Vagina (tissue), 2 donors: ENCODE measurements at places on chromosomes 3 and 15.

GRCh38 chr3:160537729-160538128 is 27.6 kb downstream of the KPNA4 start:
- no peak for DNase-seq

DNA sequence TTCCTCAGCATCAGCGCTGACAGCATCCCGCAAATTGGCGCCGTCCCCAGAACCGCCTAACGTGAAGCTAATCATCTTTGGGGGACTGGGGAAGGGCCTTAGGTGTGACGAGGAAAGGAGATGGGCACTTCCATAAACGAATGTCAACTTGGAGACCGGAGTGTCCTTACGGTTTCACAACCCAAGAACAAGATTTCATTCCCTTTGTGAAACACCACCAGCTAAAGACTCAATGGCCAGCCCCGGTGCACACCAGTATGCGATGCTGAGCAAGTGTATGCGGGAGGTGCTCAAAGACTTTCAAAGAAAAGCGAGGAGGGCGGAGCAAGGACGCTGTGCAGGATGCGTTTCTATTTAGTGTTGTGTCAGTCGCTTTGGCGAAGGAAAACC is 759 bp upstream of the TTBK2 start:
- DNase-seq: no peak

GRCh38 chr3:169624533-169624972 is 39.0 kb downstream of the MECOM start:
- DNase-seq: no peak

GRCh38 chr15:100131321-100132224 is 210.2 kb downstream of the ADAMTS17 start:
- no peak for DNase-seq

- no peak for DNase-seq
These were observed 26.7 kb downstream of the SLC6A1 start for GRCh38 chr3:11019116-11019819.

DNA sequence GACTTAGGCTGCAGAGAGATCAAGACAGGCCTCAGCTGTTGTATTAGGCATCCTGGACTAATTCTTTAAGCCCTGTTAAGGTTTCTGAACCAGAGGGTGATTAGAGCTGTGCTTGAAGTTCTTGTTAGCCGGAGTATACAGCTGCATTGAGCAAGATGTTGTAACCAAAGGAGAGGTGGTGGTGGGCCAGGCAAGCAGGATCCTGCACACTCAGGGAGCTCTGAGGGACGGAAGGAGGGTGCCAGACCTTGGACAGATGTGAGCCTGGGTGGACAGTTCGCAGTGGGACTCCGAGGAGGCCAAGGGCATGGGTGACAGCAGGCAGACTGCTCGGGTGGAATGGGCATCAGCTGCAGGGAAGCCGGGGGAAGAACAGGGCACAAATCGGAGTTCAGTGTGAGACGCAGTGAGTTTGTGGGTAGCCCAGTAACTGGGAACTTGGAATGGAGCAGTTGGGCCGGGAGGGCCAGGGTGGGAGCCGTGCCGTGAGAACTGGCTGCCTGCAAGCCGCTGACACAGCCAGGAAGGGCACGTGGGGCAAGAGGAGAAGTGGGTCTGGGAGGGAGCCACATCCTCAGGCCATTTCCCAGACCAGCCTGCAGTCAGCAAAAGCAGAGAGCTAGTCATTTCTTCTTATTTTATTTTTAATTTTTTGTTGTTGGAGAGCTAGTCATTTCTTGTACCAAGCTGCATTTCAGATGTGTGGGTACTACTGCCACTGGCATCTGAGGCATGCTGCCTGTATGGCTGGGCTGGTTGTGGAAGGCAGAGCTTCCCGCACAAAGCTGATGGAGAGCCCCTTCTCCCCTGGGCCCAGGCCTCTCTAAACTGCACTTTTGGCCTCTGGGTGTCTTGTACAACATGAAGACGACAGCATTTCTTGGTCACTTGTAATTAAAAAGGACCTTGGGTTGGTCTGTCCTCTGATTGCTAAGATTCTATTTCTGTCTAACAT is 61.0 kb downstream of the PGPEP1L start:
- DNase-seq: no peak

DNA sequence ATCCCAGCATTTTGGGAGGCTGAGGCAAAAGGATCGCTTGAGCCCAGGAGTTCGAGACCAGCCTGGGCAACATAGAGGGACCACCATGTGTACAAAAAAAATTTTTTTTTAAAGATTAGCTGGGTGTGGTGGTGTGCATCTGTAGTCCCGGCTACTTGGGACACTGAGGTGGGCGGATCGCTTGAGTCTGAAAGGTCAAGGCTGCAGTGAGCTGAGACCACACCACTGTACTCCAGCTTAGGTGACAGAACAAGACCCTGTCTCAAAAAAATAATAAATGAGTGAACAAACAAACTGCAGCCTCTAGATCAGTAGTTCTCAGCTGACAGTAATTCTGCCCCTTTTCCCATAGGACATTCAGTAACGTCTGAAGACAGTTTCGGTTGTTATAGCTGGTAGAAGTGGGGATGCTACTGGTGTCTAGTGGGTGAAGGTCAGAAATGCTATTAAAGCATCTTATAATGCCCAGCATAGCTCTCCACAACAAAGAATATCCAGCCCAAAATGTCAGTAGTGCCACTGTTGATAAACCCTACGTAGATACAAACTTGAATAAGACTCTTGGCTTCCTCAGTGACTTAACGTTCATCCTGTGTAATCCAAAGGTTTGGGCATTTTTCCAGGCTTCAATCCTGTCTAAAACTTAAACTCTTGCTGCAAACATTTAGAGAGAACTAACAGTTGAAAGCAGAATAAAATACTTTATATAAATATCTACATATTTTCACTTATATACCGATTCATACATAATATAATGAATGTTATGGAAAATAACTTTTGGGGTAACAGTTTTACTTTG is 10.6 kb downstream of the SMC4 start:
- no peak for DNase-seq

GRCh38 chr3:21056293-21056692 is 694.7 kb downstream of the ZNF385D start:
- no peak for DNase-seq

DNA sequence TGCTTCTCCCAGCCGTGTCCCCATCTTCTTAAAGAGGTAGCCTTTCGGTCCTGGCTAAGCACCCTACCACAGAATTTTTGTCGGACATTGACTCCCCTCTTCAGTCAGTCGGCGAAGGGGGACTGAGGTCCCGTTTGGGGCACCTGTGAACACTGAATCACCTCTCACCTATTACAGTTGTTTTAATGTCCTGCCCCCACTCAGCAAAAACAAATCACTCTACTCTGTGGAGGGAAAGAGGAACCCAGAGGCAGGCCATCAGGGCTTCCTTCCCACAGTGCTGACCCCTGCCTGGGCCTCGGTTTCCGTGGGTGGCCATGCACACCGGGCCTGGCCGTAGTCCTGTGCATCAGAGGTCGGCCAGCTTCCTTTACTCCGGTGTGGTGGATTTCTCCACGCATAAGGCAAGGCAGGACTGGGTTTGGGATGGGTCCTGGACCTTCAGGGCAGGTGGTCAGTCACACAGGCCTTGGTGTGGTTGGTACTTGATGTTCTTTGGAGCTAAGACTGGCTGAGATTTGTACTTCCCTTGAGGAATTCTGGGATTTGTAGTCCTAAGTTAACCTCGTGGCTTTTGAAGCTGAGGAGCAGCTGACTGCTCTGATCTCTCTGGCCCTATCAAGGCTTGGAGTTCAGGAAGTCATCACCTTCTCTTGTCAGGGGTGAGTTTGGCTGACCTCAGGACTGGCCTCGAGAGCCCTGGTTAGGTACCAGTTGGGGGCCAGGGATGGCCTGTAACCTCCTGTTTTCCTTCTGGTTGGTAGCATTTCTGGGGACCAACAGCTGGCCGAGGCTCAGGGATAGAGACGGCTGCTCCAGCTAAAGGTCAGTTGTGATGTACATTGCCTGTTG is 627 bp upstream of the FAM131A start:
- DNase-seq: no peak

- DNase-seq: no peak
These were observed 59.2 kb upstream of the OSBPL11 start for GRCh38 chr3:125654526-125654925.

- DNase-seq: no peak
These were observed 643 bp downstream of the SERINC4 start for GRCh38 chr15:43799209-43799944.

GRCh38 chr3:17266846-17267245 is 382.1 kb downstream of the PLCL2 start:
- no peak for DNase-seq

DNA sequence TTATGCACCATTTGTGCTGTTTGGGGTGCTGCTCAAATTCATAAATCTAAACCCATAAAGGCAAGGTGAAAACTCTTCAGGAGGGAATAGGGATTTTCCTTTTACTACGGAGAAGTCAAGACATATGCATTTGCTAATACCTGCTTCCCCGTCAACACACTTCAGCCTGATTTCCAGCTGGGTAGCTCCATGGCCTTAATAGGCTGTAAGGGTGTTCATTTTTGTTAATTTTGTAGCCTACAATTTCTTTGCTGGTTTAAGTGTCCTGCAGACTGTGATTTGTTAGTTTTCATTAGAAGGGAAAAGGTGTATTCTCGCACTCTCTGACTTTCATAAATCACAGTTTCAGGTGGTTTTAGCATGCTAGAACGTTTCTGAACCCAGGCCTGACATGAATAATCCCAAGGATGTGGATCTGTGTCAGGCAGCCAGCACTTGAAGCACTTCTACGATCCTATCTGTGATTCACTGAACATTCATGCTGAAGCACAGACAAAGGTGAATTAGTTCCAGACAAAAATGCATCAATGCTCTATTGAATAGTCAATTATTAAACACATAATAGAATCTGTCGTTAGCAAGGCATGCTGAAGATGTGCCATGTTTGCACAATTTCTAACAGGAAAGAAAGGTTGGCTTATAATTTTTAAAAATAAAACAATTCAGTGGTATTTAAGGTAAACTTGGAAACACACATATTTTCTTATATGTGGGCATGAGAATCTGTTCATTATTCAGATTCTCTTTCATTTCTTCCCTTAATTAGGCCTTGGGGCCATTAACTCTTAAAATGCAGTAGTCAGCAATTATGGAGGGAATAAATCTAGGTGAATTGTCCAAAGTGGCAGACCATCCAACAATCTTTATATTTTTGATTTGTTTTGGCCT is 17.9 kb upstream of the NMNAT3 start:
- no peak for DNase-seq

GRCh38 chr15:51842852-51843737 is 13.6 kb downstream of the TMOD3 start:
- no peak for DNase-seq

GRCh38 chr3:144289057-144289456 is 317.4 kb downstream of the DIPK2A start:
- DNase-seq: no peak

DNA sequence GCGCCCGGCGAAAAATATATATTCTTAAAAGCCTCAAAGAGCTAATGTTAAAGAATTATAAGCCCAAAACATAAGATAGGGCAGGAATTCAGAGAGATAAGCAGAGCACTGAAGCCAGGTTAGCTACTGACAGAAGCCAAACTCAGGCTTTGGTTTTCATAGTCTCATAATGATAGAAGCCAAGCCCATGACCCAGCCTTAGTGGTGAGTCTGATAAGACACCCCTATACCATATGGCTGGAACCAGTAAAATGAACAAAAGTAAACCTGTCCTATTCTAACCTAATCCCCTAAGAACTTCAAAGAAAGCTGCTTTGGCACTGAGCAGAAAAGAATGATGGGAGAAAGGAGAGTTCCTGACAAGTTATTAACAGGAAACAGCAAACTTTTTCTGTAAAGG is 25.9 kb downstream of the MYO9A start:
- DNase-seq: no peak

GRCh38 chr3:193078996-193079753 is 161.5 kb upstream of the MB21D2 start:
- DNase-seq: no peak

GRCh38 chr3:23217872-23218554 is 14.9 kb downstream of the UBE2E2 start:
- DNase-seq: no peak

DNA sequence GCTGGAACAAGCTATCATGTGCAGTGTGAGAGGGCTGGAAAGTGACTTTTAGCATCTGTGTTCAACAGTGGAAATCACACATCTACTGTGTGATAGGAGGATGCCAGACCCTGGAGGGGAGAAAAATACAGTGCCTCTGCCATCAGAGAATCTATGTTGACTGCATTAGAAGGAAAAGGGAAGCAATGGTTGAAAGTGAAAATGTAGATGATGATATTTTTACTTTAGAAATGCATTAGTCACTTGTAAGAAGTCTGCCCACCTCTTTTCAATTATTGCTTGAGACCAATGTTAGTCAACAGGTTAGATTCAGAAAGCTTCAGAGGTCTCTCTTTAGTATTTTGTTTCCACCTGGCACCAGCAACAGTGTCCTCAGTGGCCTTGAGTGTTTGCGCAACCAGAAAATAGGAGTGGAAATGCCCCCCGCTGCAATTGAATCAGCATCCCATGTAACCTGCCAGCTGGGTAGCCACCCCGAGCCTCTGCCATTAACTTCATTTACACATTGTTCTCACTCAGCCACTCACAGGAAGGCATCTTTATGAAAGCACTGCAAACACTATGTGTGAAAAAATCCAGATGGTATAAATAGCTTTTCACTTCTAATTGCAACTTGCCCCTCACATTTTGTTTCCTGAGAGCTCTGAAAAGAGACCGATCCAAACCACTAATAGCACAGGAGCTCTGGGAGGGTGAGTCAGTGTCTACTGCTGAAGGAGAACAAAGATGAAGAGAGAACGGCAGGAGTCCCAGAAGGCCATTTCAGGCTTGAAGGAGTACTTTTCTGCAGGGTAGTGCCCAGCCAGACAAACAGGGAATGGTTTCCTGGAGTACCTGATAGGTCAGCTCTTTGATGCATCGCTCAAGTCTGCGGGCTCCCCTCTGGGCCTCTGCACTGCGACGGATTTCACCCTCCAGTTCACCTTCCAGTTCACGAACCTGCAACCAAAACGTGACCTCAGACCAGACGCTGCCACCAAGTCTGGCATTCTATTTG is 92.1 kb downstream of the HHLA2 start:
- DNase-seq: no peak

- no peak for DNase-seq
These were observed 50.1 kb upstream of the LEKR1 start for GRCh38 chr3:156776031-156776430.

DNA sequence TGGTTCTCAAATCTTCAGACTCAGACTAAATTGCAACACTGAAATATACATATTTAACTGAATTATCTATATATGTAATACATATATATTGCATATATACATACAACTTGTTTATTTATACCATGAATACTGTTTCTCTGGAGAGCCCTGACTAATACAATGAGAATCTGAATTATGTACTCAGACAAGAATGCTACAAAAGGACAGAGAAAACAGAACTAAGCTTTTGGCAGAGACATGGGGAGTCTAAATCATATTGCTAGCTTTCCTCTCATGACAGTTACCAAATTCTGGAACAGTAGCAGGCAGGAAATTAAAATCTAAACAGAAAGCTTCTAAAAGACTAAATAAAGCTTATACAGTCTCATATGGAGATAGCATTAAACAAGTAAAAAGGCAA is 142.4 kb upstream of the KCNMB2 start:
- no peak for DNase-seq

DNA sequence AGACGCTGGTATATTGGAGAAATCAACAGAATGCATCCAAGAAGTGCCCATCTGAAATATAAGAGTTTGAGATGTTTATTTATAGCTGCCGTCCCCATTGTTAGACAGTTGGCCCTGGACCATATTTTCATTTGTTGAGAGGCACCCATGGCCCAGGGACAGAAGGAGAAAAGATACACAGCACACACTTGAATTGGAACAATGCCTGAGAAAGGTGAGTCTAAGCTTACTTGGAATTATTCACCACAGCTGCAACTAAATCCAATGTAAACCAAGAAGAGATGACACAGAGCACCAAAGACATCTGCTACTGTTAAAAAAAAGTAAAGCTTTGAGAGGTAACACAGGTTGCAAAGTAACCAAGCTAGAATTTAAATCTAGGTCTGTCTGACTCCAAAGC is 525.5 kb upstream of the NAALADL2 start:
- no peak for DNase-seq
